ENCODE measurements at places on chromosomes 3 and 15.
A peak's percentile ranks its signal among the peaks of the same experiment; 100 is the strongest.

DNA sequence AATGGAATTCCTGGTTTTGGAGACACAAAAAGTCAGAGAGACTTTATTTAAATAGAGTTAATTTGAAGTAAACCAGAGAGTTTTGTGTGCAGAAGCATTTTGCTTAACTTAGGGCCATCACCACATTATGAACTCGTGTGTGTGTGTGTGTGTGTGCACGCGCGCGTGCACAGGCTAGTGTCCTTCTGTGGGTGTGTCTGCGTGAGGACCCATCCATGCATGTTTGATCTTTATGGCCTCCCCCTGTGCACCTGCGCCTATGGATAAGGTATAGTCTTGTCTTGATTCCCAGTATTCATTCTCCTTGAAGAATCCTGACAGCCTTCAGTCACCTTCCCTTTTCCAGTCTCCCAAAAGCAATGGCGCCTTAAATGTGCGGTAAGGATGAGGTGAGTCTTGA is 26.0 kb downstream of the MUC20 start:
- DNase-seq: no peak

DNA sequence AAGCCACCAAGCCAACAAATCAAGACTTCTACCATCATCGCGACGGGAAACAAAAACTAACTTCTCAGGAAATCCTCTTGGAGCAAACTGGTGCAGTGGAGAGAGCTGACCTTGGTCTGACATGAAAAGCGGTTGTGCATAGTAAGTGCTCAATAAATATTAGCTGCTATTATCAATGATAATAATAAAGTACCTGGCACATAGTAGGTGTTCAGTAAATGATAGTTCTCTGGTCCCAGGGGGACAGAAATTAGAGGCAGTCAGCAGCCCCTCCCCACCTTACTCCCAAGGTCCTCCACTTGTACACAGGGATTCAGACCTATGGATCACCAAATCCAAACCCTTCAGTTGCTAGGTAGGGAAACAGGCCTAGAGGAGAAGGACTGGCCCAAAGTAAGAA is 6.0 kb upstream of the CSK start:
- DNase-seq: no peak

DNA sequence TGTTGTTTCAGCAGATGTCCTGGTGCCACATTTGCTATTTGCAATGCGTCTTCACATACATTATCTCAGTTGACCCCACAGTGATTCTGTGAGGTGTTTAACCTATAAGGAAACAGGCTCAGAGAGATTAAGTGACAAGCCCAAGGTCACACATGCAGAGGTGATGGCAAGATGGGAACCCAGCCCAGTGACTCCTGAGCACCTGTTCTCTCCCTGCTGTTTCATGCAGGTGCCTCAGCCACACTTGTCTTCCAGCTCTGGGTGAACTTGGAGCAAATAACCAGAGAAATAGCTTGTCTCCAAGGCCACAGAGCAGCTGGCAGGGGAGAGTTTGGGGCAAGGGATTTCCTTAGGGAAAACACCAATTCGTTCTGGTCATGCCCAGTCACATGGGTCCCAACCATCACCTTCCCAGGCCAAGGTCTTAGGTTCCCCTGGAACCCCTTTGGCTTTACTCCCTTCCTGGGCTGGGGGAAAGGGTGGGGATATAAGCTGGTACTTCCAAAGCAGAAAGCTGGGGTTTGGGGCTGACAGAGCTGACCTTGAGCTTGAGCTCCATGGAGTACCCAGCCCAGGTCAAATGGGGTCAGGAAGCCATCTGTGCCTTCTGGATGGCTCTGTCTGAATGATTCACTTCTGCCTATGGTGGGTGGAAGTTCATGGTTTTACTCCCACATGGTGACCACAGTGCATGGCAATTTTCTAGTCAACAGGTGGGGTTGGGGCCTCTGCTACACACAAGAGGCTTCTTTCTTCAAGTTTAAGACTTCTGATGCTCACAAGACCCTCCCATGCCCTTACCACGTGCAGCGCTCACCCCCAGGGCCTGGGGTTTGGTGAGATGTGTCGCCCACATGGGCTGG is 22.4 kb downstream of the LIPC start:
- DNase-seq: no peak

- no peak for DNase-seq
These were observed at the start of gene CLSTN2 for GRCh38 chr3:139935016-139935865. Gene CLSTN2, plus strand, starts transcription at chr3:139935185.

DNA sequence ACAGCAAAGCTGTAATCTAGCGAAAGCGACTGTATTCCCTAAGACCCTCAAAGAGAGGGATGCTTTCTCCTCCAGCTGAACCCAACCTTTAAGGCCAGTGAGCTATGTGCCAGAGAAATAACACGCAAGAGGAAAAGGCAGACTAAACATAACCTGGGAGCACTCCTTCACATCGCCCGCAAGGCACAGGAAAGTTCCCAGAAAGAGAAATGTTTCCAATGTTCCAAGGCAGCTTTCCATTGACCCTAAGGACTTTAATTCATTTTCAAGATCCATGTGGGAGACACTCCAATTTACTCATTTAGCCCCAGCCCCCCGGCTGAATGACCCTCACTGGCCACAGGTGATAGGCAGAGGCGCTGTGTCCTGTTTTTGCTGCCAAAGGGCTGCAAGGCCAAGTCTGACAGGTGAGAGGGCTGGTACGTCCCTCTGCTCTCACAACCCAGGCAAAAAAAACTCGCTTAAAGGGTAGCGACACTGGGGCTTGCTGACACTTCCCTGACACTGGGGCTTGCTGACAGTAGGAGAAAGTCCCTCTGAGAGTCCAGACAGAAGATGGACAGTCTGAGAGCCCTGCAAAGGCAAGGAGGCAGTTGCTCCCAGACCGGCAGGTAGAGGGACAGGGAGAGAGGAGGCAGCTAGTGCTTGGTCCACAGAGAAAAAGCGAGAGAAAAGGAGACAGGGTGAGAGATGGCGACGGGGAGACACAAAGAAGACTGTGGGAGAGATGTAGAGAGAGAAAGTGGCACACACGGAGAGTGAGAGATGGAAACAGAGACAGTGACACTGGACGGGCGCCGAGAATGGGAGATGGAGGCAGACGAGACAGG is 702 bp downstream of the ARHGEF3 start:
- peak; percentile 17 for DNase-seq

DNA sequence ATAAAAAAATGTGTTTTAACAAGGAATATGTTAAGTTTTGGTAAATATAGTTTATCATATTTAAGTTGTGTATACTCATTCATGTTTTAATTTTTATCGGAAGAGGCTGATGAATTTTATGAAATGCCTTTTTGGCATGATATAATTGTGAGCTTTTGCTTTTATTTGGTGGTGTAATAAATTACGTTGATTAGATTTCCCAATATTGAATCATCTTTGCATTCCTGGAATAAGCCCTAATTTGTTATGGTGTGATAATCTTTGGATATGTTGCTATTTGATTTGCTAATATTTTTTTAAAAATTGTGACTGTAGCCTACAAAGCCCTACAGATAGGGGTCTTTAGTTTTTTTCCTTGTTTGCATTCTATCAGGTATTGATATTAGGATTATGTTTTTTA is 107.4 kb downstream of the IGF1R start:
- DNase-seq: no peak

DNA sequence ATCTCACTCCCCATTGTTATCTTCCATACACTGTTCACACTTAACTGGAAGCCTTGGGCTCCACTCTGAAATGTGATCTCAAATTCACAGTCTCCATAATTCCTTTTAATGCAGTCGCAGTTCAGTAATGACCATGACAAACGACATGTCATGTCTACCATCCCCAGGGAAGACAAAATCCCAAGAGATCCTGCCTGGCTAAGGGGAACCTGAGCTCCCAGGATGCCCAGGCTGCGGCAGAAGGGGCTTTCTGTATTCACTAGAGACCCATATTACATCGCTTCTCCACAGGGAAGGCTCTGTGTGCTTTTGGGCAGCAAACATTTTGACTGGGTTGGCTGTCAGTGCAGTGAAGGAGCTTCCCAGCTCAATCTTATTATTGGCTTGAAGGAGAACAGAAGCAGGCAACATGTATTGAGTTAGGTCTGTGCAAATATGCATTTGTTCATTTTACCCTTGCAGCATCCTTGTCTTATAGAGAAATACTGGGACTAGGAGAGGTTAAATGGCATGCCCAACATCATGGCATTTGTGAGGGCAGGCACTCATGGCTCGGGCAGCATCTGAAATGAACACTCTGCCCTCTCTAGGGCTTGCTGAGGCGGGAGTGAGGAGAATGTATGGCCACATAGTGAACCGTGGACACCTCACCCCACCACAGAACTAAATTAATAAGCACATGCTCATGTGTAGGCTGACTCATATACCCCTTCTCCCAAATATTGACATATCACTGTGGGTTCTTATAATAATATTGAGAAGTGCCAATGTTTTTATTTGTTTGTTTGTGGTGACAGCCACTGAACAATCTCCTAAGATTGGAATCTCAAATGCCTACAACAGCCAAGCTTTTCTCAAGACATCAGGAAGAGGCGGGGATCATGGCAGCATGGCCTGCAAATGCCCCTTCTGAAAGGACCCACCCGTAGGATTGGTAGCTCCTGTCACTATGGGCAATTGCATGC is 141.6 kb upstream of the FOXB1 start:
- DNase-seq: no peak

DNA sequence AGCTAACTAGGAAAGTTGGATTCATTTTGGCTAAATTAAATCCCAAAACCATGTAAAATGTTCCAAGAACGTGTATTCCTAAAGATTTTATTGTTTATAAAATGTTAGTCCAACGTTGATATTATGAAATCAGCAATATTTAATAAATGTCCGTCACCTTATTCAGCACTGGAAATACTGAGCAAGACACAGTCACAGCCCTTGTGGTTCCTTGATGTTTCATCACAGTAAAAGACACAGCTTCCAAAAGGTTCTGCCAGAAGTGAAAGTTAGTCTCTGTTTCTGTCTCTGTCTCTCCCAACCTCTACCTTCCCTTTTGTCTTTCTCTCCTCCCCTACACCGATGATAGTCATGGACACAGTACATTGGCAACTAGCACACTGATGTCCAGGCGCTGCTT is 82.2 kb upstream of the BOC start:
- no peak for DNase-seq

- no peak for DNase-seq
These were observed 35.6 kb downstream of the PDCD6IP start for GRCh38 chr3:33834096-33834453.

DNA sequence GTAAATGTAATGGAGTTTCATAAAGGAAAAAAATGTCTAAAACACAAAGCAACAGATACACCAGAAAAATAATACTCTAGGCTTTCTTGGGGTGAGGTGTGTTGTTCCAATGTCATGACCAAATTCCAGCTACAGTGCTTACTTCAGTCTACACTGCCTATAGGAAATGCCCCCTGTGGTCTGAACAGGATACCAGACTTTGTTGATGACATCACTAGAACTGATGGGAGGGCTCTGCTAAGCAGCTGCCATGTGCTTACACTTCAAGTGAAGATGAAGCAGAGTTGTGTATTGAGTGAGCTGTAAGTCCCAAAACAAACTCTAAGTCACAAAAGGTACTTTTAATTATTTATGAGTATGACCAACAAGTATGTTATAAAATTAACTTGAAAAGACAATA is 456.1 kb upstream of the IL12A start:
- no peak for DNase-seq

- DNase-seq: no peak
These were observed 151.6 kb downstream of the RSRC1 start for GRCh38 chr3:158261371-158261991.

DNA sequence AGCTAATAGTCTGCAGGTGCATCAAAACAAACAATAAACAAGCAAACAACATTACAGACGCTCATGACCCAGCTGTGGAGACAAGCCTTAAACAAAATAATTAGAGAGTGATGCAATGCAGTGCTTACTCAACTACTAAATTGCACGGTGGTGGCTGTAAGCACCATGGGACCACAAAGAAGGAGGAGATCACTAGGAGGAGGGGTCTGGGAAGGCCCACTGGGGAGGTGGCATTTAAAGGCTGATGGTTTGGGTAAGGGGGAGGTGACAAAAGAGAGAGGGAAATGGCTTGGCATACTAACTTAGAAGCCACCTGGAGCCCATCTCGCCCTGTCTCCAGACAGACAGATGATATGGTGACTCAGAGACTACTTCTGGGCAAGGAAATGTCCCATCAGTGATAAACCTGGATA is 516.7 kb downstream of the FOXP1 start:
- DNase-seq: no peak

DNA sequence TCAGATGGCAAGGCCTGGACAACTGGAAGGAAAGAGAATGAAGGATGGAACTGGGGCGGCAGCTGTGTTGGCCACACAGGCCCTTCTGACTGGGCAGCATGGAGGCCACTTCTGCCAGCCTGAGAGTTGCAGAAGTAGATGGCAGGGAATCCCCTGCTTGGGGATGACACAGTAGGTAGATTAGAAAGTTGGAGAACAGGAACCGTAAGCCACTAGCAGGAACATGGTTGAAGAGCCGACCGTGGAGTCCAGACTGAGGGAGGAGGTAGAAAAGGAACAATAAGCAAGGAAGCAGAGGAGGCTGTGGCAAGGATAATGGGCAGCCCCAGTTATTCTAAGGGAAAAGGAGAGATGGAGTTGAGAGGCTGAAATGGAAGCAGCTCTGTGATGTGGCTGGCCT is 26.4 kb upstream of the ZNF774 start:
- no peak for DNase-seq

GRCh38 chr3:43852066-43852465 is 161.3 kb downstream of the ABHD5 start:
- DNase-seq: no peak

- DNase-seq: no peak
These were observed 14.3 kb upstream of the SLC9C1 start for GRCh38 chr3:112308151-112308911.

- no peak for DNase-seq
These were observed 540.3 kb upstream of the CCDC54 start for GRCh38 chr3:106836906-106837305.

GRCh38 chr3:194808640-194809097 is 123.0 kb downstream of the FAM43A start:
- DNase-seq: no peak

- DNase-seq: no peak
These were observed 7.6 kb upstream of the GMNC start for GRCh38 chr3:190870127-190870526.

DNA sequence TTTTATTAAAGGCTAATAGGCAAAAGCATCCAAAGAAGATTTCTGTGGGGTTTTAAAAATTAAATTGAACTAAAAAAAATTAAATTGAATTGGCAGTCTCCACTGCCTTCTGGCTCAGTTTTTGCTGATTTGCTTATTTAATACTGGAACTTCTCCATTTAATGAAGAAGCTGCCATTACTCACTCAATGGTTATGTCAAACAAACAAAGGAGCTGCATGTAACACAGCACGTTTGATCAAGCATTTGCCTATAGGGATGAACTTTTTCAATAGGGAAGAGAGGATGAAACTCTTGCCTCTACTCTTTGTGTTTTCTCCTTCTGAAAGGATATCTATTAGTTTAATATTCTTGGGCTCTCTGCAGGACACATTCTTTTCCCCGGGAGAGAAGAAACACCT is 4.8 kb upstream of the HCLS1 start:
- no peak for DNase-seq

DNA sequence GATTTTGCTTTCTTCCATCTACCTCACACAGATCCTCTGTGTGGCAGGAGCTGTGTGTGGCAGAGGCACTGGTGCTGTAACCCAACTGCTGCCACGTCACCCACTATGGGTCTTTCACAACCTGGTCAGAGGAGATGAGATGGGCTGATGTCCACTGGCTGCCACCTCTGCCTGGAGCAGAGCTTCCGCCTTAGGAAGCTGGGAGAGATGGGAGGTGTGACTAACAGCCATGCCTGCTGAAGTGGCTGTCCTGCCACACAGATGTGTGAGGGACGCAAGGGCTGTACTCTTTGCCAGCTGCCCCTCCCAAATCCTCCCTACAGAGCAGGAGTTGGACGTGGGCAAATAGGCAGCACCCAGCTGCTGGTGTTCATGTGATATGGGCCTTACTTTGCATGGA is 329.5 kb downstream of the GABRB3 start:
- no peak for DNase-seq

- DNase-seq: no peak
These were observed 21.8 kb downstream of the CDCP1 start for GRCh38 chr3:45124352-45124751.
